ENCODE measurements at places on chromosomes 3 and 15.

- DNase-seq: no peak
Measured at GRCh38 chr15:73573572-73573971, 59.6 kb downstream of the NPTN start.

DNA sequence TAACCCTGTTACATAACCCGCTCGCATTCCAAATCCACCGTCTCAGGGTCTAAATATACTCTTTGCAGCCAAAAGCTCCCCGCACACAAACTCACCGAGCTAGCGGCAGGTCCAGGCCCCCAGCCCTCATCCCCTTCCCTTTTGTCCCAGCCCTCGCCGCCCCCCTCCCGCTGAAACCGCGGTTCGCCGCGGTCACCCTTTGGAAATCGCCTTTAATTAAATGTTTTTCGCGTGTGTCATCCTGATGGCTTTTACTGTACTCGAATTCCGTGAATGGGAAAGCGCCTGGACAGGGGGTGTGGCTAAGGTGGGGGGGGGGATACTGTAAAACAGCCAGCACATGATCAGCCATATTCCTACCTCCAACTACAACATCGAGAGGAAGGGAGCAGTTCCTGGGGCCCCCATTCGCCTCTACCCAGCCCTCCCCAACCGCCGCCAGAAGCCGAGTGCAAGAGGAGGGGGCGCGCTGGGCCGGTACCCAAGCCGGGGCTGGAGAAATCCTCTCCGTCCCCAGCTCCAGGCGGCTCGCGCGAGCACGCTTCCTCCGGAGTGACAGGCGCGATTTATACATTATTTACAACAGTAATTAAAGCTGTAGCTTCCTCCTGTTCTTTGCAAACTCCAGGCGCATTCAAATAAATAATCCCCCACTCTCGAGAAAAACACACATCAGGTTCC, 1.7 kb downstream of the RORA start:
- DNase-seq: no peak

DNA sequence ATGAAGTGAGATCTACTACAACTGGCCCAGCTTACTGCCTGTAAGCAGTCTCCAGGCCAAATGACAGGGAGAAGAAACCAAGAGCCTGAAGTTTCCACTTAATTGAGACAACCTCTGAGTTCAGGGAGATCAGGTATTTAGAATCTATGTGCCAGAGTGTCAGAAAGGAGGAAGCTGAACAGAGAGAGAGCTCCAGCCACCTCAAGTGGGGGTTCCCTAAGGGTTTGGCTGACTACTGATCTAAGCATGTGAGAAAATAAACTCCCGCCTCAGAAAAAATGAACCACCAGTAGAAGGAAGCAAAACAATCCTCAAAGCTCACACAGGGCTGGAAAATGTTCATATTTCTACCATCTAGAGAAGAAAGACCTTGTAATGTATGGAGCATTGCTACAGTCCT, 25.0 kb downstream of the ADAM10 start:
- DNase-seq: no peak

DNA sequence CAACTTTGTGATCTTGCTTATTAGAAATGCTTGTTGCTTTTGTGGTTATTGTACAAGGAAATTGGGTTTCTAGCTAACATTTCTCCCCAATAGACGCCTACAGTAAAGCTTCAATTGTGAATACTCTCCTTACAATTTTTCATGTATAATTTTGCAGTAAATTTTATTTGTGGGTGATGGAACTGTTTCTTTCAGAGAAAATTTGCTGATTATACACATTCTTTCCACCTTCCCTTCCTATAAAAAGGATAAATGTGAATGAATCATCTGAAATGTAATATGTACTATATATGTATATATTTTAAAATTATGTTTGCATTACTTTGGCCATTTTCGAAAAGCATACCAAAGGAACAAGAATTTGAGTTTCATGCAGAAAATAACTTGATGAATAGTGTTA, 162.7 kb upstream of the CRBN start:
- DNase-seq: no peak

DNA sequence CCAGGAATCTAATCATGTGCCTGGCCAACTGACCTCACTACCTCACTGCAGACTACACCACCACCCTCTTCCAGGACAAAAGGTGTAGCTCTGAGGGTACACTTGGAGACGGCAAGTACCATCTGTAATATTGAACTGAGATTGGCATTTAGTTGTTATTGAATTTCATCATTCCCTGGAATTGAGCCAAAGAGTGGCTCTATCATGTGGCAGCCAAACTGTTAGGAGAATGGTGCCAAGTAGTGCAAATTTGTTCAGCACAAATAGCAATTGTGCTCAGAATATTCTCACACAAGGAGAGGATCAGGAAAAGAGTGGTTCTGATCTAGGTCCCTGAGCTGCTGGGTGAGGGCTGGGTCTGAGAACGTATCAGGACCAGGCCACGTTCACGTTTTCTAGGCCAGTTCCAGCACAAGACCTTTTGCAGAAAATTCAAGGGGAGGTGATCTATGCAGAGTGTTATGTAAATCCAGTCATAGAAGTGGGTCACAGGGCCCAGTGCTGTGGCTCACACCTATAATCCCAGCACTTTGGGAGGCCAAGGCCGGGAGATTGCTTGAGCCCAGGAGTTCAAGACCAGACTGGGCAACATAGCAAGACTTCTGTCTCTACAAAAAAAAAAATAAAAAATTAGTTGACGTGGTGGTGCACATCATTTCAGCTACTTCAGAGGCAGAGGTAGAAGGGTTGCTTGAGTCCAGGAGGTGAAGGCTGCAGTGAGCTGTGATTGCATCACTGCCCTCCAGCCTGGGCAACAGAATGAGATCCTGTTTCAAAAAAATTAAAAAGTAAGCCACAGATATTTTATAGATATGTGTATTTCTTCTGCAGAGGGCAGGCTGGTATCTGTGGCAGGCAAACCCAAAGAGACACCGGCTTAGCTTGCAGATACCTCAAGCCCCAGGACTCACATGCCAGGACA, 31.9 kb upstream of the CFAP161 start:
- no peak for DNase-seq

DNA sequence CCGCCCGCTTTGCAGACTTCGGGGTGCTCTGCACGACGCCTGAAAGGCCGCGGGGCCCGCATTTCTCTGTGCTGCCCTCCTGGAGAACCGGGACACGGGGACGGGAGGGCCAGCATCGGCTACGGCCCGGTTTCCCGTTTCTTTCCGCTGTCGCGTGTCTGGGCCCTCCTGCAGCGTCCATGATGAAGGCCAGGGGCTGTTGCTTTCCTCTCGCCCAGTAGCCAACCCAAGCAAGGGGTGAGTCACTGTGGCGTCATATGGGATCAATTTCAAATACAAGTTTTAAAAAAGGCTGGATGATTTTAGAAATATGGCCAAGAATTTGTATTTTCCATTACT, 435 bp downstream of the SLC35G2 start:
- DNase-seq: no peak

- no peak for DNase-seq
Measured at GRCh38 chr3:112531358-112531781, 30.4 kb downstream of the ATG3 start.

DNA sequence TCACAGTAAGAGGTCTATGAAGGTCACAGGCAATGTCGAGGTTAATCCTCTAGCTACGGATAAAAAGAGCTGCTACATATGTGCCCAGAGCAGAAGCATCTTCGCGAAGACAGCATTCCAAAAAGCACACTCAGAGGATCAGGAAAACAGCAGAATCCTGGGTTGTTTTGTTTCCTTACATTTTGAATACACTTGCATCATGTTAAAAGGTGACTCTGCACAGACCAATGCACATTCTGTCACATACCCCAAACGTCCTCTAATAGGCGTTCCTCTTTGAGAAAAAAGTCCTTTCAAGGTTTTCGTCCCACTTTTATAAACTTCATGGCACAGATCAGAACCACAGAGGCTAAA, 52.7 kb downstream of the VGLL4 start:
- DNase-seq: no peak

DNA sequence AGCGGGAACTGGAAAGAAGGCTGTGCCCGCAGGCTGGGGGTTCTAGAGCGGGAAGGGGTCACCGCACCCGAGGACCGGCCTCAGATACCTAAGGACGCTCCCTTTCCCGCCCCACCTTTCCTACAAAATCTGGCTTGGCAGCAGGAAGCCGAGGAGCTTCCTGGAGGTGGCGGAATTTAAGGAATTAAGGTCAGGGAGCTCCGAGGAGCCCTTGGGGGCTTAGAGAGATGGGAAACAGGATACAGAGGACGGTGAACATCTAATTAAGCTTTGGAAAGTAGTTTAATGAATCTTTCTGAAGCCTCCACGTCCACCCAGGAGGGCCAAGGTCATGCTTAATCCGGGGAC, 507 bp upstream of the AP3B2 start:
- DNase-seq: no peak
